ENCODE measurements at places on chromosomes 1 and 21. TPM values are rescaled to one million over a fixed set of nuclear protein-coding genes. Genes with fewer than 3 reads are reported as not detected.

DNA sequence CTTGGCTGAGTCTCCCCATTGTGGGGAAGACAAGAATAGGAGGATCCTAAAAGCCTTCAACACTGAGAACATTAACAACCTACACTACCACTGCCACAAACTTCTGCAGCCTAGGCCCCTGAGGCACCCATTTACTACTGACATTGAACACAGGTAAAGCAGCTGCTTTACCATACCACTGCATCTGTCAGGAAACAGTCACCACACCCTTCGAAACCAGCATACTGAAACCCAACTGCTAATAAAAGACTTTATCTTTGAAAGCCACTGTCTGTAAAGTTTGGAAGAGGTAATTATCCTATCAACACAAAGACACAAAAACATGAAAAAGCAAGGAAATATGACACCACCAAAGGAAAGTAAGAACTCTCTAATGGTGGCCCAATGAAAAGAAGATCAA is 7.4 kb downstream of the IFNAR1 start:
- DNase-seq, result no peak

DNA sequence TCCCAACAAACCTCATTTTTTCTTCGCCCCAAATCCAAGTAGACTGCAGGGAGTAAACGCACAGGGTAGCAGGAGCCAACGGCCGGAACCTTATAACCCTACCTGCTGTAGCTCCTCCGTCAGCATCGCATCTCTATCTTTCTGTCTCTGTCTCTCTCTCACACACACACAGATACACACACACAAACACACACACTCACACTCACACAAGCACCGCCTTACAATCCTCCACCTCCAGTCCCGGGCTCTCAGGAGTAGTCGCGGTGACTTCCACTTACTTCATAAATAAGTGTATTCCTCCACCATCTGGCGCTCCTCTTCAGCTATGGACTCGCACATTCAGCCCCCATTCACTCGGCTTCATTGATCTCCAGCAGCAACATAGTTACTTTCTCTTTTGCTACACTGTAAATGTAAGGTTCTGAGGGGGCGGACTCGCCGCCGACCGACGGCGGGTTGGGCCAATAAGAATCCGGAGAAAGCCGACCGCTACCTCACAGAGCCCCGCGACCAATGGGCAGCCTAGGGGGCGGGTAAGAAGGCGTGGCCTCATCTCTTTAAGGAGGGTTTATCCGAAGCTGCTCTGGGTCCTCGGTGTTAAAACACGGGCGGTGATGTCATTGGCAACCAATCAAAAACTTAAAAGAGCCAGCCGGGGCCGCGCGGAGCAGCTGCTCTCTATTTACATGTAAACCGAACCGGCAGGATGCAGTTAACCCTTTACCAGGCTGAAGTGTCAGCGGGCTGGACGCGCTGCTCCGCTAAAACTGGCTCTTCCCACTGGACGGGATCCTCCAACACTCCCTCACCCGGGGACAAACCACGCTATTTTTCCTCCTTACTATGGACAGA is at the start of gene DUSP10:
Gene DUSP10 (minus strand): TSS at position 387 of the 852 bp plus-strand sequence. CDS start 2,345 bp downstream, outside the sequence.
- DNase-seq, result peak; percentile 99

GRCh38 chr1:100452641-100453040 is 85.3 kb upstream of the GPR88 start:
- no peak for DNase-seq

DNA sequence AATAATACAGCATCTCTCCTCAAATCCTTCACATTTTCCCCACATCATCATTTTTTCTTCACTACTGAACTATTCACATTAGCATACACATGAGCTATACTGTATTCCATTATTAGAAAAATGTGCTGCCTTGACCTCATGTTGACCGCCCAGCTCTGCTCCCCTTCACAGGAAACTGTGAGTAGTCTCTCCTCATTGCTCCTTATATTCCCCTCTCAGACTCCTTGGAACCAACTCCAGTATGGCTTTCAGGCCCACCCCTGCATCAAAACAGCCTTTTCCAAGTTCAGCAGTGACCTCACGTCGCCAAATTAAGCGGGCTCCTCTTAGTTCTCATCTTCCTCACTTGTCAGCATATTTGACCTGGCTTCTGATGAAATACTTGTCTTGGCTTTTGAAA is 59.2 kb upstream of the SPAG17 start:
- no peak for DNase-seq

DNA sequence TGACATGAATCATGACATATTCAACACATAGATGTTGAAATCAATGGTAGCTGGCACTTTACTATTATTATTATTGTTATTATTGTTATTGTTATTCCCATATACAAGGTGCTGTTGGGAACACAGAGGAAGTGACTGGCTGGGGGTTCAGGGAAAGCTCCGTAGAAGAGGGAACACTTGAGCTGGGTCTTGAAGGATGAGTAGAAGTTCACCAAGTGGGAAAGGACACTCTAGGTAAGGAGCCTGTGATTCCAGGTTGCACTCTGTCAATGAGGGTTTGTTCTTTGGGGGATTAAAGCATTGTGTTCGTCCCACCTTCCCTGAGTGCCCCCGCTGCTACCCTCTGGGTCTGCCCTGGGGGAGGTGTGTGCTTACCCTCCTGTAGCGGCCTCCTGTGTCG is 14.1 kb downstream of the ZNF362 start:
- no peak for DNase-seq

DNA sequence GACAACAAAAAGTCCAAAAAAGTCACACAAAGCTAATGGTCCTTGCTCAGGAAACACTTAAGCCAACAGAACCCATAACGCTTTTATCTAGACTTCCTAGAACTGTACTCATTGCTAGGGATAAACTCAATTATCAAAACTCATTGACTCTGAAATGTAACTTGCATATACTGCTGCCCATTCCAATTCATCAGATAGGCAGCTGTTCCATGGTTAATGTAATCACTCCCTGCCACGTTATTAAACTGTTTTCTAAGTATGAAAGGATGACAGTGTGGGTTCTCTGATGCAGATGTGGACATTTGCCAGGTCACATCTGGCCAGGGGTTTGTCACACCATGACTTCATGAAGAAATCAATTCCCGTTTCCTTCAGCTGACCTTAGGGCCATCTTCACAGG is 30.3 kb upstream of the DNAJC11 start:
- no peak for DNase-seq

- no peak for DNase-seq
These were observed 306.9 kb downstream of the LRRC40 start for GRCh38 chr1:69898403-69898947.

- DNase-seq, result no peak
These were observed 16.0 kb upstream of the SCCPDH start for GRCh38 chr1:246708166-246708565.

DNA sequence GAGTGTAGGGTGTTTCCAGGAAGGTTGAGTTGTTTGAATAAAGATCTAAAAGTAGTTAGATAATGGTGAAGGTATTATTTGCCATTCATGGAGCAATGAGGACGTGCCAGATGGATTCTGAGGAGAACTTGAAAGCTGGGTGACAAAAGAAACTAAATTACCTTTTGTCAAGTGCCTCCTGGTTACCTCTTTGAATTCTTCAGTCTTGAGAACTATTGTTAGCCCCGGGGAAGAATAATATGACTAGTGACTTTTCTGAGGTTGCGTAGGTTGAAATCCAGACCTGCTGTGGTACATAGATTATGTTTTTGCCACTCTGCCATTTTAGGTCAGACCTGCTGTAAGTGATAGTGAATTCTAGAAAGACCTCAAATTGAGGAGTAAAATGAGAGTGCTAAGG is 11.5 kb downstream of the LAMC1 start:
- no peak for DNase-seq

GRCh38 chr1:205287076-205287475 is 34.5 kb downstream of the NUAK2 start:
- no peak for DNase-seq

DNA sequence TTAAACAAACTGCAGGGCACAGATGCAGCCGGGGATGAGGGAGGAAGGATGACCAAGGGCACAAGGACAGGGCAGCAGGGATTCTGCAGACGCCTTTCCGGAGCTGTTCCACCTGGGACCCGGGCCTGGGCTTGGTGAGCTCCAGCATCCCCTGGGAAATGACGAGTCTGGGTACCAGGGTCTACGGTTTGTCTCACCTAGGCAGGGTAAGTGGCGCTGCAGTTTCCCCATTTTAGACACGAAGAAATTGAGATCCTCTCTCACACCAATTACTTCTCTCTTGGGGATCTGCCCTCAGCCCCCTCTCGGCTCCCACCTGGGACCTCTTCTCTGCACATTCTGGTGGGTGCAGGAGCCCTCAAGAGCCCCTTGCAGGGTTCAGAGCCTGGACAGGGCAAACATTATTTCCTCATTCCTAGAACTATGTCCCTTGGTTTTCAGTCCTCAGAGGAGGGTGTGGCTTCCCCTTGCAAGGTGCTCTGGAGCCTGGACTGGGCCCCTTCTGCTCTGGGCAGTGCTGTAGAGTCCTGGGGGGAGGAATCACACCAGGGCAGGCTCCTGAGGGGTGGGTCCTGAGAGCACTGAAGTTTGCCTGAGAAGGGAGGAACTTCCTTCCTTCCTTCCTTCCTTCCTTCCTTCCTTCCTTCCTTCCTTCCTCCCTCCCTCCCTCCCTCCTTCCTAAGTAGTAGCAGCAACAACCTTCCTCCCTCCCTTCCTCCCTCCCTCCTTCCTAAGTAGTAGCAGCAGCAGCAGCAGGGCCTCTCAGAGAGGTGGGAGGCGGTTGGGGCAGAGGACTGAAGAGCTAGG is 16.0 kb downstream of the RAP1GAP start:
- DNase-seq, result no peak

DNA sequence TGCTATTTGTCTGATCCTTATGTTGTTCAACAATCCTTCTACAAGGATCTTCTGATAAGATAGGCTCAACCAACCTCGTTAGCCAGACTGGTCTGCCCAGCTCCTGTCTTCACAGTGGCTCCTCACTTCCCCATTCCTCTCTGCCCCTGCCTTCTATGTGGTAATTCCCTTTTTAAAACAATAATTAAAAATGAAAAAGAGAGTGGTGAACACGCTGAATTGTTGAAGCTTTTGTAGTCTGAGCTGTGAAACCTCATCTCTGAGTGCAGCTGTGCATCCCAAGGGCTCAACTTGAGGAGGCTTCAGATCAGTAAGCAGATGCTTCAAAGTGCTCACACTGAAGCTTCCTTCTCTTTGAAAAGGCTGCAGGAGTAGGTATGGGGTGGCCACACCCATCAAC is 70.7 kb upstream of the JUN start:
- DNase-seq, result no peak

GRCh38 chr21:42878678-42878992 is 704 bp downstream of the WDR4 start:
- DNase-seq, result no peak

- DNase-seq, result peak; percentile 38
These were observed 143.4 kb upstream of the ERRFI1 start for GRCh38 chr1:8169364-8170058.

- no peak for DNase-seq
These were observed 35.4 kb upstream of the TRAPPC10 start for GRCh38 chr21:43976661-43977060.

DNA sequence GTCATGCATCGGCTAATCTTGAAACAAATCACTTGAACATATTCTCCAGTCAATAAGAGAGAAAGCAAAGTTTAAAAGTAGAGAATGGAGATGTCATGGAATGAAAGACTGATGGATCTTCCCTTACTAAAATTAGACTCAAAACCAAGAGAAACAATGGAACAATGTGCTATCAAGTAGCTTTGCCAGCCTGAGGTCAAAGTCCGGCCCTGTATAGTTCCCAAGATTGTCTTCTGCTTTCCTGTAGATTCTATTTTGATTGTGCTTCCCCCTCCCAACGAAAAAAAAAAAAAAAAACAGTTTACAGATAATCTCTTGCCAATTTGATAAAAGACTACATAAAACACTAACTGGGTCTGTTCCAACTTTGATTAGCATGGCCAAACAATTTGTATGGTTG is 40.8 kb upstream of the KIRREL1 start:
- DNase-seq, result no peak

DNA sequence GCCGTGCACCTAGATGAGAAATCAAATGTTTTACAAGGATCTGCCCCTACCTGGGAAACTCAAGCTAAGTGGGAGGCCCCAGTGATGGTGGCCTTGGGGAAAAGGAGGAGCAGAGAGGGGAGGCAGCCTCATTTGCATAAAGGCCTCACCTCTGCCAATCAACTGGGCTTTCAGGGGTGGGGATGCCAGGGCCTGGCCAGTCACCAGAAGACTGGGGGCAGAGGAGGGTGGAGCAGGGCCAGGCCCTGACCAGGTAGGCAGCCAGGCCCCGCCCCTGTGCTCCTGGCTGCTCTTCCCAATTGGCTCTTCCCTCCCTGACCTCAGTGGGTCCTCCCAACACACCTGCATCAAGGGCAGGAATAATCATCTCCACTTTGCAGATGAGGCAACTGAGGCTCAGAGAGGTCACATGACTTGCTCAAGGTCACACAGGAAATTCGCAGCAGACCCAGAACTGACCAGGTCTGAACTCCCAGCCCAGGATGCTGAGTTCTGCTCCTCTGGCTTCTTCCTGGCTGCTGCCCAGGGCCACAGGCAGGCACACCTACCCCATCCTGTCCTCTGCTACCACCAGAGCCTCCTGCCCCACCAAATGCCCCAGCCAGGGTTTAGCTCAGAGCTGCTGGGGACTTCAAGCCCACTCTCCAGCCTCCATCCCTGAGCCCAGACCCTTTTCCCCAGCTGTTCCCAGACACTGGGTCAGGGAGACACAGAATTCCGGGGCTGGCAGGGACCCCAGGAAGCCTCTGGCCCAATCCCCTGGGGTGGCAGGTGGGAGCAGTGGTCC is 677.9 kb downstream of the MATN1 start:
- no peak for DNase-seq

DNA sequence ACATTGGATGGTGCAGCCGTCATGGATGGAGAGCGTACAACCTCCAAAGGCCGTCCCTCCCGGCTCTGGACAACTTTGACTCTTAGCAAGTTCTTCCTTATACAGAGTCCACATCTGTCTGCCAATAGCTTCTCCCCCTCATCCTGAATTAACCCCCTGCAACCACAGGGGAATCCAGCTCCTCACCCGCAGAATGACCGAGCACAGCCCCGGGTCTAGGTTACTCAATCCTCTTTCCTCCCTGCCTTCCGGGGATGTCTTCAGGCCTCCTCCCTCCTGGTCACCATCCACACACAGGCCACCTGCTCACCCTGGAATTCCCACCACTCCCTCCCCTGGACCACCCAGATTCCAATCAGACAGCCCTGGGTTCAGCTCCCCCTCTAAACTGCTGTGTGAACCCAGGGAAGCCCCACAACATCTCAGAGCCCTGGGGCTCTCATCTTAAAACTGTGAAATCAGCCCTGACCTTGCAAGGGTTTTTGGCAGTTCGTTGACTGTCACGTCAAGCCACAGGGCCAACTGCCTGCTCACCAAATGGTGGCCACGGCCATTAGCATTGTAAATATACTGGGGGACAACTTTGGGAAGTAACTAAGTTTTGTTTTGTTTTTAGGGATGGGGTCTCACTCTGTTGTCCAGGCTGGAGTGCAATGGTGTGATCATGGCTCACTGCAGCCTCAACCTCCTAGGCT is 54.2 kb downstream of the HSPG2 start:
- no peak for DNase-seq

GRCh38 chr1:87331365-87332241 is 2.9 kb downstream of the LMO4 start:
- DNase-seq, result peak; percentile 68

GRCh38 chr1:101506541-101507164 is 269.8 kb downstream of the S1PR1 start:
- peak; percentile 4 for DNase-seq

- no peak for DNase-seq
These were observed 100.6 kb upstream of the RUNX1 start for GRCh38 chr21:35149698-35150097.

GRCh38 chr1:114090738-114091505 is 62.7 kb downstream of the SYT6 start:
- DNase-seq, result no peak

Gene NOS1AP
- total RNA-seq, result not detected

Gene NLRP3
- not detected for total RNA-seq

Gene F13B
- total RNA-seq, result not detected

Gene NUDT4B
- total RNA-seq, result 1.2 TPM

Gene C1orf226
- total RNA-seq, result not detected

Gene USP16
- total RNA-seq, result 44.7 TPM
